Cerebellum (tissue), 4 donors: ENCODE measurements at places on chromosomes 5 and 9. TPM values are rescaled to one million over a fixed set of nuclear protein-coding genes. Genes with fewer than 3 reads are reported as not detected.

GRCh38 chr9:37943345-37944265, 39.7 kb upstream of the SLC25A51 start:
- no peak for DNase-seq

- DNase-seq, result no peak
These were observed at the start of gene ANKDD1B for GRCh38 chr5:75611311-75612225. Gene ANKDD1B, plus strand, starts transcription at chr5:75611453. Its CDS starts 182 bp downstream, at chr5:75611635.

DNA sequence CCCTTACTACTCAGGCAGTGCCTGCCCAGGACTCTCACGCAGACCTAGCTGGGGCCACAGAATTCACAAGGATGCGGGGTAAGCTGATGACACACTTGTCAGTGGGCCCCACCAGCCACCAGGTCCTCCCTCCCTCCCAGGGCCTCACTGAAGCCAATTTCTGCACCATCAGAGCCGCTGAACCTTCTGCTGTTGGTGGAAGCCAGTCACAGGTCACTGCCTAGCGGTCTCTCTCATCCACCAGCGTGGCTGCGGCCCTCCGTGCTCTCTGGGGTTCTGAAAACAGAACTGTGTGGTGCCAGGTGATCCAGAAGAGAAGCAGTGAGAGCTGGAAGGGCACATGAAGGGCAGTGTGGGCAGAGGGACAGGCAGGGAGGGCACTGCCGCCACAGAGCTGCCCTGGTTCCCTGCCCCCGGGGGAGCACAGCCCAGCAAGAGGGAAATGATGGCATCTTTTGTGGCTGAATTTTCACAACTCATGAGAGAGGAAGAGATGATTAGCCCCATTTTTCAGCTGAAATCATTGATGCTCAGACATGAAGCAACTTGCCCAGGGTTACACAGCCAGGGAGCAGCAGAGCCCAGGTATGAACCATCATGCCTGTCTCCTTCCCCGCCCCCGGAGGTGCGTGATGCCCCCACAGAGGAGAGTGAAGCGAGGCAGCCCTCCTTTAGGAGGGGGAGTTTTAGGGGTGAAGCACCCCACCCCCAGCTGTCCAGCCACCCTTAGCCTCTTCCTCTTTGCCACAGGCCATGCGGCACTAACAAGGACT, 41.4 kb upstream of the CPLX2 start:
- DNase-seq, result no peak

DNA sequence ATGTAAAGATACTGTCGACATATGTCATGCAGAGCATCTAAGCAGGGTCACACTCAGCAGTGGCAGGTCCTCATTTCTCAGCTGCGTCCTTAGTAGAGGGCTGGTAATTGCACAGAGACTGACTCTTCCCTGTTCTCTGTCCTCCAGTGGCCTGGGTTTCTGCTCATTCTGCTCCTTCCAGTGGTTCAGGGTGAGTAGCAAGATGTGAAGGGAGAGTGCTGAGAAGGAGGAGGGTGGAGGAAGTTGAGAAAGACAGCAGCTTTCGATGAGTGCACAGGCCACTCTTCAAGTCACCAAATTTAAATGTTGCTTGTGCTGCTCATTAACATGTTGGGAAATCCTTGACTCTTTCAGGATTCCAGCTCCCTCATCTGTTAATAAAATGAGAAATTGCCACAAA, 203.9 kb downstream of the FBXL7 start:
- DNase-seq, result no peak

DNA sequence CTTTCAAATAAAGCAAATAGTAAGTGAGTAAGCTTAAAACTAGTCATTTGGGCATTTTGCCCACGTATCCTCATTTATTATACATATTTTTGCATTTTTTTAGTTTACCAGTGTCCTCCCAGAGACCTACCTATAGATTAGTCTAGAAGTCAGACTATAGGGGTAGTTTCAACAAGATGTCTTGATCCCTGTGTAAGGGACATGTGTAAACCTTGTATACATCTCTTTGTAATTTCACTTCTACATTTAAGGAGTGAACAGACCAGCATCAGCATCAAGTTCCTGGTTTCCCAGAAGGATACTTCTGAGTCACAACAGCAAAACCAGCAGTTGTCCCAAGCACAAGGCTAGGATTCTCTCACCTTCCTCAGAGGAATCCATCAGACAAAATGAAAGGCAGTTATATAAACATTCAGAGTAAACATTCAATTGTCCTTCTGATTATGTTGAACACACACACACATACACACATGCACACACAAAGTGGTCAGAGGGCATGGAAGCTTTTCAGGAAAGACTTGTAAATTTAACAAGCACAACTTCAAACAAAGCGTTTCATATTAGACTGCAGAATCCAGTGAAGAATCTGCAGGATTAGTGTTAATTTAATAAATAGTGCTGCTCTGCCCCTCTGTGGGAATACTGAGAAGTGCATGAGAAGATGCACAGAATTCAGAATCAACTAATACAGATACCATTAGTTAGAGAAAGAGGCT, 55.4 kb downstream of the HINT1 start:
- DNase-seq, result peak; percentile 11

DNA sequence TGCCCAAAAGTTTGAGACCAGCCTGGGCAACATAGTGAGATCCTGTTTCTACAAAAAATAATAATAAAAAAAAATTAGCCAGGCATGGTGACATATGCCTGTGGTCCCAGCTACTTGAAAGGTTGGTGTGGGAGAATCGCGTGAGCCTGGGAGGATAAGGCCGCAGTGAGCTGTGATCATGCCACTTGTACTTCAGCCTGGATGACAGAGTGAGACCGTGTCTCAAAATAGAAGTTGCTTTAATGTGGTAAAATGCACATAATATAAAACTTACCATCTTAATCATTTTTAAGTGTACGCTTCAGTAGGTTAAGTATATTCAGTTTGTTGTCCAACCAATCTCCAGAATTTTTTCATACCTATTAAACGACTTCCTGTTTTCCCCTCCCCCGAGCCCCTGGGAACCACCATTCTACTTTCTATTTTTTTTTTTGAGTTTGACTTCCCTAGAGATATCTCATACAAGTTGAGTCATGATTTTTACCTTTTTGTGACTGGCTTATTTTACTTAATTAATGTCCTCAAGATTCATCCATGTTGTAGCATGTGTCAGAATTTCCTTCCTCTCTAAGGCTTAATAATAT, 120.1 kb upstream of the POC5 start:
- DNase-seq, result no peak

The HRH2 gene
- 4.0 TPM for total RNA-seq

The OBP2B gene
- not detected for total RNA-seq

DNA sequence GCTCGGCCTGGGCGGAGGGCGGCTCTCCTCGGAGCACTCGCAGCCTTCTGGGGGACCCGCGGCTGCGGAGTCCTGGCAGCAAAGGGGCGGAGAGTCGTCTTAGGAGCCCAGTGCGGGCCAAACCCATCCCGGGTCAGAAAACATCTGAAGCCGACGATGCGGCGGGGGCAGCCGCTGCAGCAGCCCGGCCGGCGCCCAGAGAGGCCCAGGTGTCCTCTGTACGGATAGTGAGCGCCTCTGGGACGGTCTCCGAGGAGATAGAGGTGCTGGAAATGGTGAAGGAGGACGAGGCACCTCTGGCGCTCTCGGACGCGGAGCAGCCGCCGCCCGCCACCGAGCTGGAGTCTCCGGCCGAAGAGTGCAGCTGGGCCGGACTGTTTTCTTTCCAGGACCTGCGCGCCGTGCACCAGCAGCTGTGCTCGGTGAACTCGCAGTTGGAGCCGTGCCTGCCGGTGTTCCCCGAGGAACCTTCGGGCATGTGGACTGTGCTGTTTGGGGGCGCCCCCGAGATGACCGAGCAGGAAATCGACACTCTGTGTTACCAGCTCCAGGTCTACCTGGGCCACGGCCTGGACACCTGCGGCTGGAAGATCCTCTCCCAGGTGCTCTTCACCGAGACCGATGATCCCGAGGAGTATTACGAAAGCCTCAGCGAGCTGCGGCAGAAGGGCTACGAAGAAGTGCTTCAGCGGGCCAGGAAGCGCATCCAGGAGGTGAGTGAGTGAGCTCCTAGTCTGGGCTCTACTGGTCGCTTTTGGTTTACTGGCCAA, 1.2 kb downstream of the JMY start:
- DNase-seq, result peak; percentile 20

The PCDHA10 gene
- 20.4 TPM for total RNA-seq
